ENCODE measurements at places on chromosomes 3 and 15.
A peak's percentile ranks its signal among the peaks of the same experiment; 100 is the strongest.

GRCh38 chr3:69386556-69387385, 883 bp upstream of the FRMD4B start:
- DNase-seq: no peak

- DNase-seq: no peak
Observed at GRCh38 chr3:153577059-153577736, 415.2 kb downstream of the RAP2B start.

DNA sequence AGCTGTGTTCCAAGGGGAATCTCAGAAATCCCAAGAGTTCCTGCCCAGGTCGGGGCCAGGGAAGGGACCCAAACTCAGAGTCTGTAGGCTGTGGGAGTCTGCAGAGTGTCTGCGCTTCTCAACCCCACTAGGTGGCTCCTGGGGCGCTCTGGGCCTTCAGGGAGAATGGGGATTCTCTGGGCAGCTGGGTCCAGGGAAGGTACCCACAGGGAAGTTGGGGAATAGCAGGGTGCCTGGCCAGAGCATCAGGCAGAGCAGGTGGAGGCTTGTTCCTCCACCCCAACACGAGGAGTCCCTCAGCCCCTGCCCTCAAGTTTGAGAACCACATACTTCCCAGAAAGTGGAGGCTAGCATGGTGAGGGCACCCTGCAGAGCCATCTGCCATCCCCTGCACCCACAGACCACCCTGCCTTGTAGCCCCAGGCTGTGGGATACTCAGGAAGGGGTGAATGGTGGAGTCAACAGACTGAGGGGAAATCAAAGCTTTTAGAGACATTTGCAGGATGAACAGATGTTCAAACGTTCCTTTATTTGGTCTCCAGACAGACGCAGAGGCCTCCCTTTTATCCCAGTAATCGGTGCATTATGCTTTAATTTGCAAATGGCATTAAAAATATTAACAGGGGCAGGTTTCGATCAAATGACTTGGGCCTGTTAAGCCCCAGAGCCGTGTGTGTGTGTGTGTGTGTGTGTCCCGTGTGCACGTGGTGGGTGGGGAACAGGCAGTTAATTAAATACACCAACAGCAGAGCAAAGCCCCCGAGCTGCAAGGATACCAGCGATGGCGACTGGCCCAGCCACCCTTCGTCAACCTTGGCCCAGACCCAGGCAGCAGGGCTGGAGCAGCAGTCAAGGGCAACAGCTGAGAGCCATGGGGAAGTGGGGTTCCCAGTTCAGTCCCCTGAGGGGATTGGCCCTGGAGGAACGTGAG, 57.7 kb downstream of the DNAJB8 start:
- DNase-seq: no peak

GRCh38 chr15:41495736-41496599, 2.3 kb downstream of the ITPKA start:
- no peak for DNase-seq

DNA sequence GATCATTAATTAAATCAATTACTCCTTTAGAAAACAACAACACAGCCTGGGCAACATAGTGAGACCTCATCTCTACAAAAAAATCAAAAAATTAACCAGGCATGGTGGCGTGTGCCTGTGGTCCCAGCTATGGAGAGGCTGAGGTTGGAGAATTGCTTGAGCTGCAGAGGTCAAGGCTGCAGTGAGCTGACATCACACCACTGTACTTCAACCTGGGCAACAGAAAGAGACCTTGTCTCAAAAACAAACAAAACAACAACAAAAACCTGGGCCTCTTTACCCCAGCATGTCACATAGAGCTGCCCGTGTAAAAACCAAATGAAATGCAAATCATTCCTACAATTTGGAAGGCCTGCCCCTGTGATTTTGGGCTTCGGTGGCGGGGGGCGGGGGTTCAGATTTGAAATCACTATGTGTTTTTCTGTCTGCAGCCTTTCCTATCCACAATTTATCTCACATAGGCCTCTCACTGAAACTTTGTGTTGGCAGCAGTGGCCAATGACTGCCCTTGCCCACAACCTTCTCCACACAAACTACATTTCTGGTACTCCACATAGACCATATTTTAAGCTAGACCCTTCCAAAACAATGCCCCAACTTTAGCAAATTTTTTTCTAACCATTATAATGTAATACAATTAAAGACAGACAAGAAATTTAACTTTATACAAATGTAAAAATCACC, 6.5 kb downstream of the ADAM10 start:
- no peak for DNase-seq

DNA sequence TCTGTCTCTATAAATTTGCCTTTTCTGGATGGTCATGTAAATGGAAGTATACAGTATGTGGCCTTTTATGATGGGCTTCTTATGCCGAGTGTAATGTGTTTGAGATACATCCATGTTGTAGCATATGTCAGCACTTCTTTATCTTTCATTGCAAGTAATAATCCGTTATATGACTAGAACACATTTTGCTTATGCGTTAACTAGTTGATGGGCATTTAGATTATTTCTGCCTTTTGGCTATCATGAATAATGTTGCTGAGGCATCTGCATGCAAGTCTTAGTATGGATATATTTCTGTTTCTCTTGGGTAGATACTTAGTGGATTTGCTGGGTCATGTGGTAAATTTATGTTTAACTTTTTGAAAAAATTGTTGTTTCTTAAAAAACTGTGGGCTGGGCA, 19.7 kb downstream of the KAT2B start:
- DNase-seq: no peak

DNA sequence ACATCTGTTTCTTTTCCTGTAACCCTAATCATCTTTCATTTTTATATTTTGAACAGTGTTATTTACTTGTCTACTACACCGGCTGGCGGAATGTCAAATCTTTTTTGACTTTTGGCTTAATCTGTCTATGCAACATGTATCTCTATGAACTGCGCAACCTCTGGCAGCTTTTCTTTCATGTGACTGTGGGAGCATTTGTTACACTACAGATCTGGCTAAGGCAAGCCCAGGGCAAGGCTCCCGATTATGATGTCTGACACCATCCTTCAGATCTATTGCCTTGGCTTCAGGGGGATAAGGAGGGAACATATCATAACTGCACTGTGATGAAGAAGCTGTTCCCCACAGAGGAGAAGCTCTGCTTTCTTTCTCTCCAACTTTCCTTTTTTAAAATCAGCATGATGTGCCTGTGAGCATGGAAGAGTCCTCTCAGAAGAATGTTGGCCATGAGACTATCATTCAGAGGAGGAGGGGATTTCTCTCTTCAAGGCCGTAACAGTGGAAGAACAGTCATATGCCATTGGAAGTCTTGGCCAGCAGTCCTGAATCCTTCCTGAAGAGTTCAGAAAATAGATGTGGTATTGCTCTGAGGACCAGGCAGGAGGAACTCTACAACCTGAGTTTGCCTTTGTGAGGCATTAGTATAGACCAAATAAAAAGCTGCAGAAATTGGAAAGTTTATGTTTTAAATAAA, 69.9 kb downstream of the SEC22A start:
- no peak for DNase-seq

DNA sequence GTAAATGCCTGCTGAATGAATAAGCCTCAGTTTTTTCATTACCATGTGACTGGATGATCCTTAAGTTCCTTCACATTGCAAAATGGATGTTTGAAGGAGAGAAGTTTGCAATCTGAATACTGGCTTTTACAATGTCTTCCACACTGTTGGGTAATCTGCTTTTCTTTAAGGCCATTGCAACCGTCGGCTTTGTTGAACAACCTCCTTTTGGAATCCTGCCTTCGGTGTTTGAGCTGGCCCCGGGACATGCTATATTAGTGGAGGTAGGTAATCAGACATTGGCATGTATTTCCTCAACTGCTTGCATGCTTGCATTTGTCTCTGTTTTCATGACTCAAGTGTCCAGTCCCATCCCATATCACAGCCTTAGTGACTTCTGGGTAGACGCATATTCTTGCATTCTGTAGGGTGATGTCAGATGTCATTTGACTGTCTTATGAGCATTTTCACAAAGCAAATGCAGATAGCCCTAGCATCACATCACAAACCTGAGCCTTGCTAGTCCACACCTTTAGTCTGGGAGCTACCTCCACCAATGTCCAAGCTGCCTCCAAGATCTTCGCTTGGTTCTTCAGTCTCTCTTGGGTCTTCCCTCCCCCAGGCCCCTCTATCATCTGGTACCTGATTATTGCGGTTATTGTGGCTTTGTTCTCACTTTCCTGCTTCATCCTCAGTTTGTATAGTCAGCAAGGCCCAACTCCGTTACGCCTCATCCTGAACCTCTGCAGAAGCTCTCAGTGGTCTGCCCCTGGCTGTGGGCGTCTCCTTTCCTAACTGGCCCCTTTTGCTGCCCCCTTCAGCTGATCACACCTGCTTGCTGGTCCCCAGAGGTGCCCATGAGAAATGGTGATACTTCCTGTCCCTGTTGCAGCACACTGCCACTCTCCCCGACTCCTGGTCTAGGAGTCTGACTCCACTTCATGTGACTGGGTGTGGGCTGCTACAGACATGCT, 48.5 kb downstream of the ACAA1 start:
- DNase-seq: no peak

DNA sequence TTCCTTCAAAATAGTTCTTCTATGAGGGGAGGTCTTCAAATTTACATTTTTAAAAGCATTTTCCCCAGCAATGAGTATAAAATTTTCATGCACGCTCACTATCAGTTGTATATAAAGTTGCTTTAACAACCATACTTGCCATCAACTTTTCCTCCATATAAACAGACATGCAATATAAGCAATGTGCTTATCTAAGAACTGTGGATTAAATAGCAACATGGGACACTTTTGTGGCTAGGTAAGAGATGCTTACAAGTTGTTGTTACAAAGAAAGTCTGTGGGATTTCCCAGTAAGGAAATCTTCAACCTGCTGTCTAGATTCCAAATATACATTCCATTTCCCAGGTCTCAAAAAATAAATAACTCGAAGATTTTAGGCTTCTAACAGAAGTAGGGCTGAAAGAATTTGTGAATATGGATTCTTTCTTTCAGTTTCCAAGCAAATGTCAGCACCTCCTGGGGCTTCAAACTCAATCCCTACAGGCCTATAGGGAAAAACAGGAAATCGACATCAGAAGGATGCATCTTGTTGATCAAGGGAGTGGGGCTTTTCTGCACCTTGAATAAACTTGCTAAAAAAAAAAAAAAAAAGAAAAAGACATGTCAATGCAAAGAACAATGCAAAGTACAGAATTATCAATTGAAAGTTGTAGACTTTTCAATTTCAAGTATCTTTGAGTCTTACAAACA, 16.1 kb downstream of the TNIK start:
- no peak for DNase-seq

DNA sequence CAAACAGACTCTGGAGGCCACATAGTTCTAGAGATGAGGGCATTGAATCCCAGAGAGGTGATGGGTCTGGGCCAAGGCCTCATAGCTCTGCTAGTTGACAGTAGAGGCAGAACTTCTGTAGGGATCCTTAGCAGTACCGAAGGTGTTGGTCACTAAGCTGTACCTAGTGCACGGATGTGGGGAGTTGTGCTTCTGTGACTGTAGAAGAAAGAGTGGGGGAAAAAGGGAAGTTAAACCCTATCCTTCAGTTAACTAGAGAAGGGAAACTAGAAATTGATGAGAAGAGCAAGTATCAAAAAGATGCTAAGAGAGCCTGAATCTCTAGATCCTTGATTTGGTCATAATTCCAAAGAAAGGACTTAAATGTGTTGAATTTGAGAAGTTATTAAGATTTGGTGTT, 186.7 kb downstream of the NFKBIZ start:
- no peak for DNase-seq

DNA sequence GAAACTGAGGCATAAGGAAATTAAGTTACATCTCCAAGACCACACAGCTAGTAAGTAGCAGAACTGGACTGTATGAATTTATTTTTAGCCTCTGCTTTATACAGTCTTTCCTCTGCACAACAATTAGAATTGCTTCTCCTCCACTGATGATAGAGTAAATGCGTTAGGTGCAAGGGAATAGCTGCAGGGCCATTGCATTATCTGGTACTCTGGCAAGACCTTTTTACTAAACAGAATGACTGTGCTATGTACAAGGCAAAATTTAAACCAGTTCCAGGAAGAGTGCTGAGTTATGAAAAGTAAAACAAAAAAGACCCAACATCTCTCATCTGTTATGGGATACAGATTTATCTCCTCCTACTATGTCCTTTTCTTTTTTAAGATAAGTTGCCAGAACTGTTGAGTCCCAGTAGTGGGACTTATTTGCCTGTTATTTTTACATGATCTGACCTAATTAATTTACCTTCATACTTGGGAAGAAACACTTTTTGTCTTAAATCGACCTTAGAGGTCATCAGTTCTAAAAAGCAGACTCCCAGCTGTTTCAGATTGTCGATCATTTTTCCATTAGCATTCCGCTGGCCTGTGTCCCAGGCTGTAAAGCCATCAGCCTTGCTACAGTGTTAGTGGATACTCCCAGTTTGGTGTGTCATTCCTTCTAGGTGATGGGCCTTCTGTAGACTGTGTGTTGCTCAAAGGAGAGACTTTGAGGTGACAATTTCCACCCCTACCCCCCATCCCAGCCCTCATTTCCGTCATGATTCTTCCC, 147.5 kb upstream of the NUDT16 start:
- no peak for DNase-seq

- peak; percentile 66 for DNase-seq
Observed at GRCh38 chr15:94230883-94231722, at the start of gene MCTP2. Gene MCTP2 (plus strand): TSS chr15:94231561. CDS start chr15:94298266, 66,705 bp downstream.

- no peak for DNase-seq
Observed at GRCh38 chr3:131349454-131349853, 32.1 kb upstream of the NUDT16 start.

DNA sequence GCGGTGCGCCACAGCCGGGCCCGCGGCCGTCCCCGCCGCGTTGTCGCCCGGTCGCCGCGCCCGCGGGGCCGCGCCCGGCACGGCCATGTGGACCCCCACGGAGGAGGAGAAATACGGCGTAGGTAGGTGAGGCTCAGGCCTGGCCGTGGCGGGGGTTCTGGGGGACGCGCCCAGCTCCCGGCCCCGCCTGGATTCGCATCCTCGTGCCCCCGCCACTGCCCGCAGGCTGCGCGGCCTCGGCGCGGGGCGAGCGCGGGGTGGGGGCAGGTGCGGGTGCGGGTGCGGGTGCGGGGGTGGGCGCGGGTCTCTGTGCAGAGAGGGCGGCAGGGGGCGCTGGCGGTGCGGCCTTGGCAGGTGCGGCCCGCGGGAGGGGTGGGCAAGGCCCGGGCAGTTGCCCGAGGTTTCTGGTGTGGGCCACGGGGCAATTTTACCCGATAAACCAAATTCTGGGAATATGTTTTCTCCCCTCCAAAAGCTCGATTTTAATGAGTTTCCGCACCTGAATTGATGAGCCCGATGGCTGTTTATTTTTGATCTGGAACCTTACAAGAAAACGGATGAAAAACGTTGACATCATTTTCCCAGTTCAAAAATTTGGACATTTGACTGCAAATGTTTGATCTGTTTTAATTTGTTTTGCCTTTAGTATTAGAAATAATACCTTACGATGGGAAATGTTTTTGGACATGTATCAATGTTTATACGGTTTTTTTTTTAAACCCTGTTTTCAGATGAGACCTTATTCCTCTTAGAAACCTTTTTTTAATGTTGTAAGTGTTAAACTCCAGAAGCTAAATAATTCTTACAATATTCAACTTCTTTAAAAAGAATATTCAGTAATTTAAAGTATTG, 678 bp downstream of the DOCK3 start:
- DNase-seq: peak; percentile 46

GRCh38 chr3:196003611-196004010, 78.3 kb downstream of the TFRC start:
- no peak for DNase-seq
